ENCODE measurements at places on chromosomes 1 and 21.
A peak's percentile ranks its signal among the peaks of the same experiment; 100 is the strongest.

- no peak for DNase-seq
Observed at GRCh38 chr1:84406346-84406861, 8.1 kb downstream of the DNASE2B start.

DNA sequence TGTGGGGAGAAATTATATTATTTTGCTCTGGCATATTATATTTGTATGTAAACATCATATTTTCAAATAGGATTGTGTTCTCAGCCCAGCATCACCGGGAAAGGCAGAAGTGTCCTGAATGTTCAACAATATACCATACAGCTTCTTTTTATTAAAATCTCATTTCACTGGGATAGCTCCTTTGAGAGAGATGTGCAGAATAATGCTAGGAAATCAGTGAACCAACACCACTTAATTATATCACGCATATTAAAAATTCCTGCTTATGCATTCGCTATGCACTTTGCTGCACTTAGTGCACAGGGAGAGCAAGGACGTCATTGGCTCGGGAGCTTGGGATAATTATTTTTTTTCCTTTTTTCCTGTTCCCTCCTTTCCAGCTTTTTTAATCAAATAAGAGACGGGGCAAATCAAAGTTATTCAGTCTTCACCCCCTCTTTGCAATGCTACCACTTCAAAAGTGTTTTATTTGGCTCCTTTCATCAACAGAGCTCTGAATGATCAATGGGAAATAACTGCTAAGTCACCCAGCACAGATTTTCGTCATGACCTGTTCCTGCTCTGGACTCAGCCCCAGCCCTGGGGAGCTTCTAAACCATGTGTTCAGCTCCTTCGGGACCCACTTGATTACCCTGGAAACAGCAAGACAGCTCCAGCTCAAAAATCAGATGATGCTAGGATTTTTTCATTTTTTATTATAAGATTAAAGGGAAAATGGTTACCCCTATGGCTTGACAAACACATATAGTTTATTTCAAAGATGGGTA, 165.5 kb upstream of the DUSP10 start:
- no peak for DNase-seq

DNA sequence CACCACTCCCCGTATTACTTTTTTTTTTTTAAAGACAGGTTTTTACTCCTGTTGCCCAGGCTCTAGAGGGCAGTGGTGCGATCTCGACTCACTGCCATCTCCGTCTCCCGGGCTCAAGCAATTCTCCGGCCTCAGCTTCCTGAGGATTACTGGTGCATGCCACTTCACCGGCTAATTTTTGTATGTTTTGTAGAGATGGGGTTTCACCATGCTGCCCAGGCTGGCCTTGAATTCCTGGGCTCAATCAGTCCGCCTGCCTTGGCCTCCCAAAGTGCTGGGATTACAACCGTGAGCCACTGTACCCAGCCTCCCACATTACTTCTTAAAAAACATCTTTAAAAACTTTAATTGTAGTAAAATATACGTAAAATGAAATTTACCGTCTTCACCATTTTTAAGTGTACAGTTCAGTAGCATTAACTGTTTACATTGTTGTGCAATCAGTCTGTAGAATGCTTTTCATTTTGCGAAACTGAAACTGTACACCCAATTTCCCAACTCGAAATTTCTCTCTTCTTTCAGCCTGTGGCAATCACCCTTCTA, 77.0 kb downstream of the ZMYM4 start:
- DNase-seq = no peak

- DNase-seq = no peak
Observed at GRCh38 chr1:179262183-179262582, 31.4 kb upstream of the SOAT1 start.

GRCh38 chr1:2400950-2401649, 9.5 kb downstream of the RER1 start:
- DNase-seq = no peak

GRCh38 chr1:82818586-82818985, 1017.9 kb downstream of the ADGRL2 start:
- no peak for DNase-seq

- no peak for DNase-seq
Observed at GRCh38 chr1:84078842-84079202, 65.2 kb upstream of the PRKACB start.

- DNase-seq = no peak
Observed at GRCh38 chr1:4784761-4785160, 130.4 kb downstream of the AJAP1 start.

GRCh38 chr1:108645564-108646184, 15.2 kb downstream of the HENMT1 start:
- DNase-seq = peak; percentile 55

- peak; percentile 60 for DNase-seq
Observed at GRCh38 chr1:201703621-201704438, 125.1 kb upstream of the IPO9 start.

GRCh38 chr1:161187311-161187710, 10.0 kb upstream of the B4GALT3 start:
- DNase-seq = no peak

- DNase-seq = no peak
Observed at GRCh38 chr1:941588-942383, 17.3 kb downstream of the NOC2L start.

DNA sequence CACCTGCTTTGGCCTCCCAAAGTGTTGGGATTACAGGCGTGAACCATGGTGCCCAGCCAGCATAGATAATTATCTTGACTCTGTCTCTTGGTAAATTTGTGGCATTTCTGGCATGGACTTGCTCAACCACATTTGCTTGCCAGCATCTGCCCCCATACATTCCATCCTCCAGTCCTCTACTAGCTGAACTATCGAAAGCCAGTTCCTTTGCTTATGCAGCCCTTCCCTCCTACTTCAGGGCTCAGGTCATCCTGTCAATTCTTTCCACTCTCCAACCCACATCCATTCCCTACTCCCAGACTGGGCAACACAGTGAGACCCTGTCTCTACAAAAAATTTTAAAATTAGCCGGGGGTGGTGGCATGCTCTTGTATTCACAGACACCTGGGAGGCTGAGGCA, 13.0 kb upstream of the UQCRHL start:
- DNase-seq = no peak

GRCh38 chr1:17687145-17687544, 68.0 kb upstream of the ACTL8 start:
- no peak for DNase-seq

DNA sequence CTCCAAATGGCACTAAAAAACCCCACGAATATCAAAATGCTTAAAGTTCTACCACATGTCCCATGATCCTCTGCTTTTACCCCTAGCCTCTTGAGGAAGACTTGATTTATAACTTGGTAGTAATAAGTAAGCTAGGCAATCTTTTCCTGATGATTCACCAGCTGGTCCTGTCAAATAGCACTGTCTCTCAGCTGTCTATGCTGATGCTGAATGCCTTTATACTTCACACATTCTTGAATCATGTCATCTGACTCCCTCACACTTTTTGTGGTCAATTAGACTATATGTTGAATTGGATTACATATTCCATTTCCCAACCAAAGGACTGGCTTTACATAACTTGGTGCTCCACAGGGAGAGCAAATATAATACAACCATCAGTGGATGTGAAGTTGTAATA, 16.6 kb downstream of the C21orf91 start:
- no peak for DNase-seq

DNA sequence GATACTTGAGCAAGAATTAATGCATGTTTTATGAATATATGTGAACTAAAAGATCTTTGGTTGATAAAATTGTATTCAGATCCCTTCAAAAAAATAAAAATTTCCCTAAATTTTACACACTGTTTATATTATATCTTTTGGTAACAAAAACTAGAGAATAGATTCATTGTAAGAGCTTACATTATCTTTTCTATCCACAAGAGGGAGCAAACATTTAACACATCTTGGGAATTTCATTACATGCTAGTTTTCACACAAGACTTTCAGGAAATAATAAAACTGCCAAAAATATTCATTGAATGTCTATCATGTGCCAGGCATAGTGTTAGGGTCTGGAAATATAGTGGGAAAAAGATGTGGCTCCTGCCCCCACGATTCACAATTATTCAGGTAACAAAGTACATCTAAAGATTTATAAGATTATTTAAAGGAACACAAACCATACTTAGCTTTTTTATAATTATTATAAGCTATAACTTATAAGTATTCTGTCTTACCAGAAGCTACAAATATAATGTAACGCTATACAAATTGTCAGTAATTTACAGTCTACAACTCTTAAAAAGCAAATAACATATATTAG, 30.6 kb downstream of the FAF1 start:
- peak; percentile 19 for DNase-seq

- DNase-seq = no peak
Observed at GRCh38 chr1:97044159-97044760, 322.7 kb downstream of the PTBP2 start.
